ENCODE measurements at places on chromosomes 7 and 10.

DNA sequence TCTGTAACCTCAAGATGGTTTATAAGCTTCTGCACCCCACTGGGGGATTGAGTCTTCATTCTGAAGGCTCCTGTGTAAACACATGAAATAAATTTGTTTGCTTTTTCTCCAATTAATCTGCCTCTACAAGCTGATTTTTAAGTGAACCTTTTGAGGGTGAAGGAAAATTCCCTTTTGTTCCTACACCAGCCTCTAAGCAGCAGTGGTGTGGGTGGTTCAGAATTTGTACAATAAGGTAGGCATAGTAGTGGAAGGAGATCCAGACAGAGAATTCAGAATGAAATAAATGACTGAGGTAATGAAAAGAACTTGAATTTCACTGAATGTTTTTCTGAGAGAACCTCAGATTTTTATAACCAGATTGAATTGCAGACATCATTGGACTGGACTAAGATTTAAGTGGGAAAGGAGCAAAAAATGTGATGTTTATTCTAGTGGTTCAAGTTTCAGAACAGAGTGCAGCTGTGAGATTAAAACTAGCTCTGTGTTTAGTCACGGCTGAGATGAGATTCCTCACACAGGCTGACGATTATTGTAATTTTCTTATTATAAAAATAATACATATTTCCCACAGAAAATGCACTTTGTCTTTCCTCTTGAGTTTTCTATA is 1162.2 kb downstream of the TYW1 start:
- no peak for DNase-seq

GRCh38 chr7:121285066-121285667 is 43.6 kb upstream of the WNT16 start:
- no peak for DNase-seq

- DNase-seq, result no peak
These were observed 4.0 kb downstream of the GATA3 start for GRCh38 chr10:8058274-8059111.

DNA sequence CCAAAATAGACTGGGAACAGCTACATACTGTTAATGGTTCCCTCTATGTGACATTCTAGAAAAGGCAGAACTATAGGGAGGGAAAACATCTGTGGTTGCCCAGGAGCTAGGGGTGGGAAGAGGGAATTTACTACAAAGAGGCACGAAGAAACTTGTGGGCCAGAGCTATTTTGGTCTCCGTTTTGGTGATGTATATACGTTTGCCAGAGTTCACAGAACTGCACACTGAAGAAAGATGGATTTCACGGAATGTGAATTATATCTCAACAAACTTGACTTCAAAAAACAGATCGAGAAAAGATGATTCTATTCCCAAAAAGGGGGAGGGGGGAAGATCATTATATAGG is 386 bp upstream of the AS3MT start:
- no peak for DNase-seq

GRCh38 chr7:72092769-72093168 is 319.4 kb downstream of the CALN1 start:
- DNase-seq, result no peak

Measured in stimulated activated CD8-positive, alpha-beta memory T cell treated with anti-CD3 and anti-CD28 coated beads, Interleukin-2, amount 100 ng/mL, for 1 hour (primary cell).